Stimulated activated CD8-positive, alpha-beta memory T cell treated with anti-CD3 and anti-CD28 coated beads, Interleukin-2, amount 100 ng/mL, for 1 hour (primary cell): ENCODE measurements at places on chromosomes 16 and 17.

GRCh38 chr17:78619334-78619733 lies 42.1 kb upstream of the DNAH17 start:
- DNase-seq = no peak

GRCh38 chr16:83907631-83908250 lies 8.8 kb downstream of the MLYCD start:
- no peak for DNase-seq

DNA sequence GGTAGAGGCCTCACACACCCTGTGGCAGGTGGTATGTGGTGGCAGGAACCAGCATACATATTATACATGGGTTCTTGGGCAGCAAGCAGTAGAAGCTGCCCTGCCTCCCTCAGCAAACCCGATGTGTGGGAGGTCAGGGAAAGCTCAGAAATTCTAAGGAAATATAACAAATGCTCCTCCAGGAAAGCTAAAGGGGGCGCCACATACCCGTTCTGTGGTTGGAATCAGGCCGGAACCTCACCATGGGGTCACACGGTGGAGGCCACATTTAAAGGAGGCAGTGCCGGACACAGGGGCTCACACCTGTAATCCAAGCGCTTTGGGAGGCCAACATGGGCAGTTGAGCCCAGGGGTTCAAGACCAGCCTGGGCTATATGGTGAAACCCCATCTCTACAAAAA lies 12.4 kb upstream of the KATNB1 start:
- DNase-seq = no peak

DNA sequence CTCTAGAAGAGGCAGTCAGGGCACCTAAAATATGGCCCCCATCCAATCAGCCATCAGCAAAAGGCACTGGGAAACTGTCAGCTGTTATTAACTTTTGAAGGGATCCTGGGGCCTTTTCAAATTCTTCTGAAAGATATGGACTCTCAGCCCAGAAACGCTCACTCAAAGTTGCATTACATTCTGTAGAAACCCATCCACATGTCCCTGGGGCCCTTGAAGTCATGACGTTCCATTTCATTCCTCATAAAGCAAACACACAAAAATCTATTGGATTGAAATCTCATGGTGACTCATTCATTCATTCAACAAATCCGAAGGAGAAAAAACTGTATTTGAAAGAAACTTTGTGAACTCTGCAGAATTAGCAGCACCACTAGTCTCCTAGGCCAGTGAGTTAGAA lies 215.3 kb downstream of the C16orf95 start:
- no peak for DNase-seq

GRCh38 chr17:3400055-3400454 lies 1.8 kb upstream of the OR1E1 start:
- DNase-seq = no peak

GRCh38 chr16:46954562-46954961 lies 18.9 kb downstream of the DNAJA2 start:
- no peak for DNase-seq

- DNase-seq = no peak
These were observed 12.1 kb downstream of the UBE2O start for GRCh38 chr17:76440751-76441362.

DNA sequence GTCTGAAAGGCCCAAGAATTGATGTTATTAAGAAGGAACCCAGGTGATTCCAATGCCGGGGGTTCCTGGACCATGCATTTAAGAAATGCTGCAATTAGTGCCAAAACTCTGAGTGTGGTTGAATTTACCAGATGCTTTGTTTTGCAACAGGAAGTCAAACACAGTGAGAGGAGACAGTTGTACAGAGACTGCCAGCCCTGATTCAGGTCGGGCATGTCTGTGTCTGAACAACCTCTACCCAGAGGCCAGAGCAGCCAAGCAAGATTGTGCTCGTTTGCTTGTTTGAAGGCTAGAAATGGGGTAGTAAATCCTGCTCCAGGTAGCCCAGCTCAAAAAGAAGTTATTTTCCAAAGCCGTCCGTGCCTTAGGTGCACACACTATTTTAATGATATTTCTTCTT lies 412.4 kb upstream of the ERCC4 start:
- DNase-seq = no peak

GRCh38 chr17:36949461-36949927 lies 740 bp downstream of the AATF start:
- DNase-seq = no peak

DNA sequence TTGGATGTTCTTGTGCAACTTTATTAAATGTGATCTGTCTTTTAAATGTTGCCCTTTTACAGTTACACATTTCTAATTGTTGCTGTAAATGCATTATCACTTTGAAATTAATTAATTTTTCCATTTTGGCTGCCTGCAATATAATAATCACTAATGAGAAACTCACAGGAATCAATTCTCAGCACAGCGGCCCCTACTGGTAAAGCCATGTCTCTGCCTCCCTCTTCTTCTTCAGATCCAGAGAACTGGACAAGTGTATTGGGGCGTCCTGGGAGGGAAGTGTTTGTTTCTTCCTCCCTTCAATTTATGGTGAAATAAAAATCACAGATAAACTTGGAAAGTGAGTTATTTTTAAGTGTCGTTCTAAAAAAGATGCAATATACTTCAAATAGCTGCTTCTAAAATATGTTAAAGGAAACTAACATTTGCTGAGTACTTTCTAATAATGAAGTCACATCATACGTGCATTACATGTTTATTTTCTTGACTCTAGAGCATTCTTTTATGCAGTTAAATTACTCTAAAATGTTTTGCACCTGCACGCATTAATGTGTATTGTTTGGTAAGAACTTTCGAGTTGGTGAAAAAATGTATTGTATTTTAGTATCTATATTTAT lies 338.0 kb downstream of the WWOX start:
- peak; percentile 9 for DNase-seq

GRCh38 chr16:66477028-66477515 lies 50.0 kb downstream of the BEAN1 start:
- DNase-seq = no peak

GRCh38 chr16:31423801-31424200 lies 4.4 kb downstream of the COX6A2 start:
- DNase-seq = no peak

- no peak for DNase-seq
These were observed 339.8 kb upstream of the PSMD7 start for GRCh38 chr16:73956587-73957494.

DNA sequence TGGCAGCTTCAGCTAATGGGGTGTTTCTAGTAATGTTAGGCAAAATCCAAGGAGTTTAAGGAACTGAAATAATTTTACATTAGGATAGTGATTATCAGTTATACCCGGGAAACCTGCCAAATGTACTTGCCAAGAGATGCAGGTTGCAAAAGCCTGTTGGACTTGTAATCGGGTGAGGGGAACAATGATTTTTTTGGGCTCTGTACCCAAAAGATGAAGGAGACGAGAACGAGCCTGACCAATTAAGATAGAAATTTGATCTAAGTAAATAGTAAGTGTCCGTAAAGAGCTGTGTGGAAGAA lies 56.3 kb upstream of the ARL4D start:
- DNase-seq = no peak

GRCh38 chr16:74982256-74982655 lies 2.7 kb downstream of the WDR59 start:
- no peak for DNase-seq

DNA sequence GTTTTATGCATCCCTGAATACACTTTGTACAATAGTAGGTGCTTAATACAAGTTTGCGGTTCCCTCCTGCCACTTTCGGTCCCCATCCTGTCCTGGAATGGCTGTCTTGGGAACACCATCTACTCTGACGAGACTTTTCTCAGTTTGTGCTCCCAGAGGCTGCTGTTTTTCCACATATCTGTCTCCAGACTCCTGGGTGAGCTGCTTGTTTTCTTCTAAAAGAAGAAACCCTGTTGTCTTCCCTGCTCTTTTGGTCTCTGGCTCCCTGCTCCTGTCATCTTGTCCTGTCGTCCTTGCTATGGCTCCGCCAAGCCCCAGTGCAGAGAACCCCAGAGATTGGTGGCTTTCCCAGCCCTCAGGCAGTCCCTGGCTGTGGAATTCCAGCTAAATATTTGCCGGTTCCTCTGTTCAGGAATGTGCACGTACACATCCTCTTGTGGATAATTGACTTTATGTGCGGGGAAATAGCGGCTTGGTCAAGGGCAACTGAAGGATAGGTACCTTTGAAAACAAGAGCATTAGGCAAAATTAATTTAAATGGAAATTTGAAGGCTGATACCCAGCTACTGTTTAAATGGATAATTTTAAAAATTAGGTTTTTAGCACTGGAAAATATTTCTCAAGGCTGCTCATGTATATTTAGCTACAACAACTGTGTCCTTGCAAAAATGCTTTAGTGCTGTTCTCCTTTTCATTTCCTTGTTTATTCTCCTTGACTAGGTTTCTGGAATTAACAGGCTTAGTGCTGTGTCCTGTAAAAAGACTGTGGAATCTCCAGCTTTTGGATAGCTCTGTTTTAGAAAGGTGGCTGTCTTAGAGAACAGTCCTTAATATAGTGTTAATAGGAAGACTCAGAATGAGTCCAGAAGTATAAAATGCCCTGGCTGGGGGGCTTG lies 50.2 kb upstream of the SLC12A3 start:
- DNase-seq = no peak

DNA sequence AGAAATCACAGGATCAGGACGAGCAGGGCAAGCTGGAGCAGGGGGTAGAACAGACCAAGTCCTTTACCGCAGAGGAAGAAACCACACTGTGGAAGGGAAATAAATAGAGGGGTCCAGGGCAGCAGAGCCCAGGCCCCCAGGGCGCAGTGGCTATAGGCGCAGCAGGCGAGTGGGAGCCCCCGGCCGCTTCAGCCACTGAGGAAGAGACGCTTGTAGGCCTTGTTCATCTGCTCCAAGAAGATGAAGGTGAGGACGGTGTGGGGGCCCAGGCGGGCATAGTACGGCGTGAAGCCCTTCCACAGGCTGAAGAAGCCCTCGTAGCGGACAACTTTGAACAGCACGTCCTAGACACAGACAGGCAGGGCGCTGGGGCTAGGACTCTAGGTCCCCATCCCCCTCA lies 2.3 kb downstream of the SLC25A11 start:
- no peak for DNase-seq

GRCh38 chr17:5718726-5719125 lies 134.4 kb upstream of the NLRP1 start:
- DNase-seq = no peak

DNA sequence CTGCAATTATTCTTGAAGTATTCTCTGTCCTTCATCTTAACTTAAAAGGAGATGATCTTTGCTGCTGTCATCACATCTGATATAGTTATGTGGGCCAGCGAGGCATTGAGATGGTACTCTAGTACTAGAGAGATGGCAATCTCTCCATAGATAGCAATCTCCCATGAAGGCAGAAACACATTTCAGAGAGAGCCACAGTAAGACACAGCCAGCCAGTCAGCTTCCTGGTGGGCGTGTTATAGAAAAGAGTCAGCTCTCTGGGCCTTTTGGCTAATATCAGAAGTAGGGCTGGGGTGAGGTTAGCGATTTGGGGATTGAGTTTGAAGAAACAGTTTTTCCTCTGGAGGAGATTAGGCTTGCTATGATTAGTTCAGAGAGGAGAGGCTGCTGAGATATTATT lies 22.6 kb upstream of the EFCAB13 start:
- DNase-seq = no peak

- no peak for DNase-seq
These were observed 93.0 kb downstream of the SKAP1 start for GRCh38 chr17:48336986-48337385.

DNA sequence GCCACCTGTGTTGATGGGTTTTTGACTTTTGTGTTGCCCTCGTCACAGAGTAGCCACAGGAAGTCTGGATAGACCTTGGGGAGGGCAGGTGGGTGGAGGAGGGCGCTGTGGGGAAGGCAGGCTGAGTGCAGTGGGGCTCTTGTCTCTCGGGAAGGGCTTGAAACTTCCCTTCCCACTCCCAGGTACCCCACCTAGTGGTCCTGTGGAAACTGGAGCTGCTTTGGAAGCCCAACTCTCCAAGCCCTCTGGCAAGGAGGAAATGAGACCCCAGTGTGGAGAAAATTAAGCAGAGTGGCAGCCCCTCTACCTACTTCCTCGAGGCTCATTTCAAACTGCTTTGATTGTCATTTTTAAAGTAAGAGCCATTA lies 9.2 kb downstream of the CA5A start:
- DNase-seq = no peak
